ENCODE measurements at places on chromosomes 2 and 18.

DNA sequence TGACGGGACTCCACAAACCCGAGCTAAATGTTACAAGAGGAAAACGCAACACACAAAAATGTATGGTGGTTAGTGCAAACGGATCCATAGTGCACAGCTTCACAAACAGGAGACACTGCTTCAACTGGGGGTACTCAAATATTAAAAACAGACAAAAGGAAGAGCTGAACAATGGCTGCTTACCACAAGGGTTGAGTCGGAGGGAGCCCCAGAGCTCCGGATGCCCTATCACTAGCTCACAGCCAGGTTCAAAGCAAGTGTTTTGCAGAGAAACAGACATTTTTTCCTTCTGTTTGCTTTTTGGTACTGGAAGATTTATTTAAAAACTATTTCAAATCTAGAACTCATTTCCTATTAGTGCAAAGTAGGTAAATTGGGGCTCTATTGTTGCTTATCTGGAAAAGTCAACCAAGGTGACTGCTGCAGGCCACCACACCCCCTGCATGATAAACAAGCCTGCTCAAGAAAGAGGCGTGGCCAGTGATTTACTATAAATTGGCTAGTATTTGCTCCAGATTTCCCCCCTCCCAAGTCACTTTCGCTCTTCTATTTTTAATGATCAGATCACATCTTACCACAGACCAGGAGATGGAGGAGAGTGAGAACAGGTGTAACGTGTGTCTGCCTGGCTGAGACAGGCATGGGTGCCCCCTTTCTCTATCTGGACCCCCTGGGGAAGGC, 46.5 kb downstream of the ZAP70 start:
- no peak for DNase-seq

- DNase-seq: no peak
Measured at GRCh38 chr18:9066817-9067306, 35.6 kb upstream of the NDUFV2 start.

GRCh38 chr2:168710754-168711467, 91.5 kb upstream of the NOSTRIN start:
- DNase-seq: no peak

- no peak for DNase-seq
Measured at GRCh38 chr2:179682756-179683155, 178.7 kb downstream of the ZNF385B start.

- DNase-seq: no peak
Measured at GRCh38 chr18:57533006-57533867, 53.3 kb downstream of the FECH start.

GRCh38 chr2:148952621-148953020, 77.6 kb downstream of the KIF5C start:
- no peak for DNase-seq

- DNase-seq: no peak
Measured at GRCh38 chr2:183093857-183094657, 15.5 kb downstream of the DUSP19 start.

DNA sequence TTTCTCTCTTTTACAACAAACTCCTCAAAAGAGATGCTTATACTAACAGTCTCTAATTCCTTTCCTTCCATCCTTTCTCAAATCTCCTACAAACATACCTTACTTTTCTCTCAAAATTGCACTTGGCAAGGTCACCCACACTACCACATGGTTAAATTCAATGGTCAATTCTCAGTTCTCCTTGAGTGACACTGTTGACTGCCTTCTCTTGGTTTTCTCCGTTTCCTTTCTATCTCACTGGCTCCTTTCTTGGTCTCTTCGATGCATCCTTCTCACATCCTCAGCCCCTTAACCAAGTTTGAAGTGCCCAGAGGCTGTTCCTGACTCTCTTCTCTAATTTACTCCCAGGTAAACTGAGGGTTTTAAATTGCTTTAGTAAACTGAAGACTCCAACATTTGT, 12.5 kb downstream of the C1D start:
- DNase-seq: no peak

Data from head of caudate nucleus (tissue), 42 donors.